Right cardiac atrium (tissue), 5 donors: ENCODE measurements at places on chromosomes 3 and 15. TPM values are rescaled to one million over a fixed set of nuclear protein-coding genes. Genes with fewer than 3 reads are reported as not detected.

- no peak for DNase-seq
These were observed 181.0 kb upstream of the PPP2R3A start for GRCh38 chr3:135784557-135784956.

DNA sequence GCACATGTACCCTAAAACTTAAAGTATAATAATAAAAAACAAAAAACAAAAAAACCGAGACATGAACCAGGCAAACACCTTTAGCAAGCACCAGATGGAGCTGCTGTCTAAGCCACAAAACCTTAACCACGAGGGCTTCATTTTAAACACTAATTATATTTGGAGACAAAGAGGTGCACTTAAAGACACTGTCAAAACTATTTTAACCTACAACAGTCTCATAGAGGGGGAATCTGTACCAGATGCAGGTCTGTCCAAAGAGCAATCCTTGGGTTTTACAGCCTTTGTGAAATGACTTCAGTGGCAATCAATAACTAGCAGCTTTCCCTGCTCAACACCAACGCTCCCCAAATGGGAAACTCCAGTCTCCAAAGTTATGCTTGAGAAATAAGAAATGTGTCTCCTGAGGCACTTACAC lies 115.7 kb upstream of the TSPAN3 start:
- DNase-seq: no peak

GOLGA6L4 gene
- 1.0 TPM for polyA plus RNA-seq

- no peak for DNase-seq
These were observed 7.7 kb upstream of the STARD5 start for GRCh38 chr15:81331600-81331999.
